ENCODE measurements at places on chromosomes 1 and 21.

DNA sequence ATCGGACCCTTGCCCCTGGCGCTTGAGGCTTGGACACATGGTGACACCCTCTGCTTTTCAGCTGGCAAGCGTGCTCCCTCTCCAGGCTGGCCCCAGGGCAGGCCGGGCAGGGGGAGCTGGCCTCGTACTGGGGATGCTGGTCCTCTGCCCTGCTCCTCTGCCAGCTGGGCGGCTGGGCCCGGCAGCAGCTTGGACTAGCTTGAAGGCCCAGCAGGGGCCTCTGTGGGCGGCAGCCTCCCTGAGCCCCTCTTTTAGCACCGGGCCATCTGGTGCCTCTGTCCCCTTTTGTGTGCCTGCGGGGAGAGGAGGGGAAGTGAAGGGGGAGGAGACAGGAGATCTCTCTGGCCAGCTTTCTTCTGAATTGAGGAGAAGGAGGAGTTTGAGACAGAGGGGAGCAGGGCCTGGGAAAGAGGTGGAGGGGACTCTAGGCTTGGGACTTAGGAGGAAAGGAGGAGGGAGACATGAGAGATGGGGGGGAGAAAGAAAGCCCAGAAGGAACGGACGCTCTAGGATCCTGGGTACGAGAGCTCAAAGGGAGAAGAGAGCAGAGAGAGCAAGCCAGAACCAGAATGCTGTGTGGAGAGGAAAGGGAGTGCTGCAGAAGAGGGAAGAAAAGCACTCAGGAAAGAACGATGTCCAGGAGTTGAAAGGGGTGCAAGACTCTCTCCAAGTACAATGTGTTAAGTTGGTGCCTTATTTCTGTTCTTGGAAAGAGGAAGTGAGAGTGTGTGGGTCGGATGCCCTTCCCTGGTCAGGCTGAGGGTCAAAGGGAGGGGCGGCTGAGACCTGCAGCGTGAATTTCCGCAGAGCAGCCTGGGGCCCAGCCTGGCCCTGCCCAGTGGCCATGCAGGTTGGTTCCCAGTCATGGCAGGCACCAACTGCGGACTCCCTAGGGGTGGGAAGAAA, 40.3 kb downstream of the IER5 start:
- no peak for DNase-seq

DNA sequence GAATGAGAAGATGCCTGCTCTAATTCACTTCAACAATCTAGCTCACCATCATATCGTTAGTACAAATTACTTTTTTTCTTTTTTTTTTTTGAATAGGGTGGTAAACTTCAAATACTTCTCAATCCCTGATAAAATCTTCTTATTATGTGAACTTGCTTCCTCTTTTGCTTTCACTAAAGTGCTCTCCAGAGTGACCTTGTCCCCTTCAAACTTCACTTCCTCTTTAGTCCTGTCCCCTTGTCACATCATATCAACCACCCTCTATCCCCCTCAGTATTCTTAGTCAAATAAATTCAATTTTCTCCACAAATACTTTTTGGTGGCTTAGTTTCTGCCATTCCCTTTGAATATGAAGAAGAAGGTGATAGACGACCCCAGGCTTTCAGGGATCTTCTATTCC, 124.9 kb upstream of the PLXNA2 start:
- no peak for DNase-seq

- no peak for DNase-seq
Observed at GRCh38 chr1:21530368-21531016, 21.3 kb downstream of the ALPL start.

GRCh38 chr1:36603461-36603860, 120.7 kb upstream of the CSF3R start:
- DNase-seq = no peak

GRCh38 chr1:155242805-155243358, 12.4 kb downstream of the ENTREP3 start:
- no peak for DNase-seq

- no peak for DNase-seq
Observed at GRCh38 chr1:111596499-111596898, 23.1 kb upstream of the RAP1A start.

DNA sequence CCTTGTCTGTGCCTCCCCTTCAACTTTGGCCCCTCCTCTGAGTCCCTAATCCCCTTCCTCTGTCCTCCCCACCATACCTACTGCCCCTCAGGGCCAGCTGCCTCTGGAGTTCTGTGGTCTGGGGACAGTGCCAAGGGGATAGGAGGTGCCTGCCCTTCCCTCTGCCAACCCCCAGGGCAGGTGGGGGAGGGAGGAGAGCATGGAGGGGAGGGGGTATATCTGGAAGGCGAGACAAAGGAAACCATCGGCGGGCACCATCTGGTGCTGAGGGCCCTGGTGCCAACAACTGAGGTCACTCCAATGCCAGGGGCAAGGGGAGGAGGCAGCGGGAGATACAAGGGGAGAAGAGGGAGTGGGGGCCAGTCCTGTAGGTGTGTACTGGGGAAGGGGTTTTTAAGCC, 9.6 kb downstream of the RAB25 start:
- DNase-seq = no peak

DNA sequence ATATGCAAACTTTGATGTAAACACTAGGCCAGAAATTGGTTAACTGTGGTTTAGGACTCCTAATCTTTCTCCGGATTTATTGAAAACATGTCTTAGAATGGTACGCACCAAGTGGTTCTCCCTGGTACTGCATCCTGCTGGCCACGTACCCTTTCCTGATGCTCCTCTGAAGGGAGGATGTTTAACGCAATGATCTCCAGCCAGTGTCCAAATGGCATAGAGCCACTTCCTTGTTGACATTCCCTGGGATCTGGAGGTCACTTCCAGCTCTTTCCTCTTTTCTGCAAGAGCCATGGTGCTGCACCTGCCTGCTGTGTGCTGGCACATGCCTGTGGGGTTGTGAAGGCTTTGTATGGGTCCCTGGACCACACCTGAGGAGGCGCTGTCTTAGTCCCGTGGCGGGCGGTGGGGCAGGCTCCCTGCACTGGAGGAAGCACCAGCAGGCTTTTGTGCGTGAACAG, 53.9 kb downstream of the GALNT2 start:
- DNase-seq = peak; percentile 92

Measured in DMS153 (cell line).